ENCODE measurements at places on chromosomes 7 and 10.

DNA sequence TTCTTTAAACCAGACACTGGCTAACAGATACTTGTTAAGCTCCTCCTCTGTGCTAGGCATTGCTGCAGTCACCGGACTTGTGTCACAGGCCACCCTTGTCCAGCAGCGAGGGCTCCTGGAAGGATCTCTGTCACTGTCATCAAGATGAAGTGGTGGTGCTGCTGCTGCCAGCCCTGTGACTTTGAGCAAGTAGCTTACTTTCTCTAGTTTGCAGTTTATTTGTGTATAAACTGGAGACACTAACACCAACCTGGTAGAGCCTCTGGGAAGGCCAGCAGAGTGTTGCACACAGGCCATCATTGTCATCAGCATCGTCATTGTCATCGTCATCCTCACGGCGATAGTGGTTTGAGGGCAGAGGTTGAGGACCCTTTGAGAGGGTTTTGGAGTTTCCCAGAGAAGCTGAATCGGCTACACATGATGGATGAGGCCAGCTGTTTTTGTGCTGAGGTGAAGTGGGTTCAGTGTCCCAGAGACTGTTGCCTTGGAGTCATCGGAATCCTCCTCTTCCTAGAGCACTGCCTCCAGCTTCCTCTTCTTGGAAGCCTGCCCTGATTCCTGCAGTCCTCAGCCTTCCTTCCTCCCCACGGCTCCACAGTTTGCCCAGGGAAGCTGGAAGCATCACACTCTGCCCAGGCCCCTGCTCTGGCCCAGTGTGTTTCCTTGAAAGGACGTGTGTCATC is 128.4 kb downstream of the GRK5 start:
- DNase-seq, result no peak

- DNase-seq, result no peak
Observed at GRCh38 chr10:99874341-99875085, 92.1 kb downstream of the ABCC2 start.

GRCh38 chr7:127154101-127154500 is 98.6 kb downstream of the GRM8 start:
- DNase-seq, result no peak

- no peak for DNase-seq
Observed at GRCh38 chr7:29043576-29043975, 85.4 kb upstream of the TRIL start.

DNA sequence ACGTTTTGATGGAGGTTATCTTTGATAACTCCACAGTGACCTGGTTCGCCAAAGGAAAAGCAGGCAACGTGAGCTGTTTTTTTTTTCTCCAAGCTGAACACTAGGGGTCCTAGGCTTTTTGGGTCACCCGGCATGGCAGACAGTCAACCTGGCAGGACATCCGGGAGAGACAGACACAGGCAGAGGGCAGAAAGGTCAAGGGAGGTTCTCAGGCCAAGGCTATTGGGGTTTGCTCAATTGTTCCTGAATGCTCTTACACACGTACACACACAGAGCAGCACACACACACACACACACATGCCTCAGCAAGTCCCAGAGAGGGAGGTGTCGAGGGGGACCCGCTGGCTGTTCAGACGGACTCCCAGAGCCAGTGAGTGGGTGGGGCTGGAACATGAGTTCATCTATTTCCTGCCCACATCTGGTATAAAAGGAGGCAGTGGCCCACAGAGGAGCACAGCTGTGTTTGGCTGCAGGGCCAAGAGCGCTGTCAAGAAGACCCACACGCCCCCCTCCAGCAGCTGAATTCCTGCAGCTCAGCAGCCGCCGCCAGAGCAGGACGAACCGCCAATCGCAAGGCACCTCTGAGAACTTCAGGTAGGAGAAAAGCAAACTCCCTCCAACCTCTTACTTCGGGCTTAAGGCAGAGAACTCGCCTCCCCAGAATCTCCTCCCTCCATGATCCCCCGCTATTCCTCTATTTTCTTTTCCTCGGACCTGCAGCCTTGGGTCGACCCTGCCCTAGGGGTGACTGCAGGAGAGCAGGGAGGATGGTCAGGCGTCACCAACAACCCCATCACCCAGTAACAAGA is at the start of gene SERPINE1:
Gene SERPINE1, plus strand, starts transcription at position 454 of the 809 bp plus-strand sequence. CDS start 1,290 bp downstream, outside the sequence.
- peak; percentile 39 for DNase-seq

GRCh38 chr10:32962521-32962920 is 4.5 kb upstream of the ITGB1 start:
- no peak for DNase-seq

DNA sequence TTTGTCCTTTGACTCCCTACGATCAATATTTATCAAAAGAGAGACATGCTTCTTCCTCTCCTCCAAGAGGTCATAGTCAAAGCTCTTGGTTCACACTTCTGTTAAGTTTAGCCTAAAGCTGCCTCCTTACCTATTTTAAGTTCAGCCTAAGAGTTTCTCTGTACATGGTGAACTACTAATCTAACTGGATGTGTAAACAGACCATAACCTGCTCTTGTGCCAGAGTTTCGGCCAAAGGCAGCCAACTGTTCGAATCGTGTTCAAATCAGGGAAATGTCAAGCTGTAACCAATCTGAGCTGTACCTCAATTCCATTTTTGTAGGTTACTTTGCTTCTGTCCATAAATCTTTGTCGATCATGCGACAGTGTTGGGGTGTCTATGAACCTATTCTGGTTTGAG is 414.8 kb downstream of the PHTF2 start:
- no peak for DNase-seq

DNA sequence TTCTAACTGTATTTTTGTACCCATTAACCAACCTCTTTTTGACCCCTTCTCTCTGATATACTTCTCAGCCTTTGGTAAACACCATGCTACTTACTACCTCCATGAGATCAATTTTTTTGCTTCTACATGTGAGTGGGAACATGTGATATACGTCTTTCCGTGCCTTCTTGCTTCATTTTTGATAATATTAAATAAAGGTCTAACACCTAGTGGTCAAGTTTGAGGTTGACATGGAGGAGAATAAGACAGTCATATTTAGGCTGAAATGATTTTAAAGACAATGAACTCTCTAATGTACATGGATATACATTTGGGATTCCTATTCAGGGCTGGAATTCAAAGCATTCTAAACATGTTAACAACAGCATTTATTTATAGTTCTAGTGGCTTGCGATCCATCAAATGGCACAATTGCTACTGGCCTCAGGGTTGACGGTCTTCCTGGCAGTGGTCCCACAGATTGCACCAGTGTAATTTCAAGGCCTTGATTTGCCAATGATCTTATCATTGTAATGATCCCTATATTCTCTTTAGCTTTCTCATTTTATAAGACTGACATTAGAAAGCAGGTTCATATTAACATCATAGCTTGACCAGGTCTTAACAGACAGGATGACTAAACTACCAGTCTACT is 315.9 kb upstream of the ETV1 start:
- DNase-seq, result no peak

- no peak for DNase-seq
Observed at GRCh38 chr10:14397066-14397465, 66.3 kb upstream of the FRMD4A start.

DNA sequence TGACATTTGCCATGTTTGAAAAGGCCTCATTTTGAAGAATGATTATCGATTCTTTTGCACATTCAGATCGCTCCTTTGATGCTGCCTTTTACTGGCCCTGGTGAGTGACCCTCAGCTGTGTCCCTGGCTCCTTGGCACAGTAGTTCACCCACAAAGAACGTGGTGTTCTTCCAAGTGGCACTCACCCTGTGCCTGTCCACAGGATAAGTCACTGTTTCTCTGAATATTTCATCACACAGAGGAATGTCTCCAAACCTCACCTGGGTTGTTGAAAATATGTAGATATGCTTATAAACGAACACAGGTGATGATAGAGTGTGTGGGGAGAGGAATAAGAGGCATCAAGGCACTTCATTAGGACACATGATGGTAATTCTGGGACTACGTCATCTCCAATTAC is 810.7 kb downstream of the CCSER2 start:
- DNase-seq, result no peak

DNA sequence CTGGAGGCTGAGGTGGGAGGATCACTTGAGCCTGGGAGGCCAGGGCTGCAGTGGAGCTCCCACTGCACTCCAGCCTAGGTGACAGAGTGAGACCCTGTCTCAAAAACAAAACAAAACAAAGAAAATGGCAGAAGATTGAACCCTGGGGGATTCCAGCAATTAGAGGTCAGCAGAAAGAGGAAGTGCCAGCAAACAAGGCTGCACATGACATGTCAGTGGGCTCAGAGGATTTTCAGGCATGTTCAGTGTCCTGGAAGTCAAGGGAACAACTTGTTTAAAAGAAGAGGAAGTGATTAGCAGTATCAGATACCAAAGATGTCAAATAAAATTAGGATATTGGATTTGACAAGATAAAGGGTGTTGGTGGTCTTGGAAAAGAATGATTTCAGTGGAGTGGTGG is 32.3 kb downstream of the RAB18 start:
- no peak for DNase-seq

GRCh38 chr7:75981203-75981452 is 13.3 kb downstream of the TMEM120A start:
- DNase-seq, result no peak

DNA sequence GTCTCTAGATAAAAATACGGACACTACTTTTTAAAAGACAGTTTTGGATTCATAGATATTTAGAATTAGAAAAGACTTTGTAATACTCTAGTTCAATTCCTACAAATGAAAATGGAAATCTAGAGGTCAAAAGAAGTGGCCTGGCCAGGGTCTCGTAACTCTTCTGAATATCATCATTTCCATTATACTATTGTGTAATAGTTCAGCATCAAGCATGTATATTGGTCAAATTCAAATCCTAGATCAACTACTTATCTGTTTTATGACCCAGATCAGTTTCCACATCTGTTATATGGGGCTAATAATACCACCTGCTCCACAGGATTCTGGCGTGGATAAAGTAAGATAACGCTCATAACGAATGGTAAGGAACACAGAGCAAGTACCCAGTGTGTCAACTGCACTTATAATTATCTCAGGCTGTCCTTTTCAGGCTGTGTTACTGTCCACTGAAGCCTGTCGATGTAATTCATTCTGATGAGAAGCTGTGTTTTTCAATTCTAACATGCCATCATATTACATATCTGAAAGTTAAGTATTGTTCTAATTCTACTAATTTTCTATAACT is 54.3 kb downstream of the ARHGAP21 start:
- no peak for DNase-seq

- DNase-seq, result no peak
Observed at GRCh38 chr7:16929146-16929762, 47.5 kb upstream of the AGR3 start.

DNA sequence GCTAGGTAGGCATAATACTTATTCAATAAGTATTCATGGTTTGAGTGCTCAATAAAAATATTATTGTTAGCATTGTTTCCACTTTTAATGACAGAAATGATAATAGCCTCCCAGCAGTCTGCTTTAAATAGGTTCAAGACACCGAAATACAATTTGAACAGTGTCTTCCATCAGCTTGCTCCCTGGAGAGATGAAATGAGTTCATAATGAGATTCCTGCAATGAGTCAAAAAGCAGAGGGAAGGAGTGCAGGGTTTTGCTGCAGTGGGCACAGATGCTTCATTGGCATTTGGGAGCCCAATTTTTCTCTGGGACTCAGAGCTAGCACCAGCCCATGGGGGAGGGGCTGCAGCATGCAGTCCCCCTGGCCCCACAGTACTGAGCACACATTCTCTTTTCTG is 32.6 kb upstream of the CHCHD3 start:
- DNase-seq, result no peak

- DNase-seq, result no peak
Observed at GRCh38 chr7:25557930-25558329, 329.6 kb upstream of the NPVF start.

GRCh38 chr10:115936926-115937767 is 335.9 kb downstream of the GFRA1 start:
- DNase-seq, result no peak

DNA sequence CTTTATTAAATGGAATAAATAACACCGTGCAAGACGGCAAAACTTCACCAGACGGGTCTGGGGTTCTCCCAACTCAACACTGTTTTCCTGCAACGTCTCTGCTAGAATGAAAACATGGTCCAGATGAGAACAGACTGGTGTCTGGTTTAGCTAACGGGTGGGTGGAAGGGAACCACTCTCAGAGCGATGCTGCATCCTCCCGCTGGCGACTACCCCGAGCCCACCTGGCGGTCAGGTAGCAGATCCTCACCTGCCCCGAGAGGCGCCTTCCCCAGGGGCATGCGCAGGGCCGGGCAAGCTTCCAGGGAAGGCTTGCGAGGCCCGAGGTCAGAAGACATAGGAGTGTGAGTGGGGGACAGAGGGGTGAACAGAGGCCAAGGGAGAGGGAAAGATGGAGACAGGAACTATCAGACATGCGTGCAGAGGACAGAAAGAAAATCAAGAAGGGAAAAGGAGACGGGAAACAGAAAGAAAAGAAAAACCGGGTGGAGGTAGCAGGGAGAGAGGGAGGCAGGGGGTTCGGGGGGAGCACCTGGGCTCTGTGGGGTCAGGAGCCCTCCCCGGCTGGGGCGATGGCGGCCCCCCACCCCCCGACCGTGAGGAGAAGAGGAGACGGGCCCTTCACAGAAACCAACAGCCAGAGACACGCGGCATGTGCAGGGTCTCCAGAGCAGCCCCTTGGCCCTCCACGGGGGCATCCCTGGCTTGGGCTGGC is 222.0 kb downstream of the MAD1L1 start:
- DNase-seq, result no peak

DNA sequence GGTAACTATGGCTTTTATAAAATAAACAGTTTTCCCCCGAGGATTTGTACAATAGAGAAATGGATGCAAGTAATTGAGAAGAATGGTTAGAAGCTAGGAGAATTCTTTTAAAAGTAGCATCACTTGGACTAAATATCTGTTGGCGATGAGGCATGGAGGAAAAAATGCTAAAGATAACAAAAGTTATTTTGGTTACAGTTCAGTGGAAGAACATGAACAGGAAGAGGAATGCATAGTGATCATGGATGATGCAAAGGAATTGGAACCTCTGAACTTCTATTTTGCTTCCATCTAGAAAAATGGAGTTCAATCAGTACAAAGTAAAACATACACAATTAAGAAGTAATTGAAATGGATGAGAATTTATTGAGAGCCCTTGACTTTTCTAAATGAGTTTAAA is 32.9 kb downstream of the ENTPD1 start:
- DNase-seq, result no peak

DNA sequence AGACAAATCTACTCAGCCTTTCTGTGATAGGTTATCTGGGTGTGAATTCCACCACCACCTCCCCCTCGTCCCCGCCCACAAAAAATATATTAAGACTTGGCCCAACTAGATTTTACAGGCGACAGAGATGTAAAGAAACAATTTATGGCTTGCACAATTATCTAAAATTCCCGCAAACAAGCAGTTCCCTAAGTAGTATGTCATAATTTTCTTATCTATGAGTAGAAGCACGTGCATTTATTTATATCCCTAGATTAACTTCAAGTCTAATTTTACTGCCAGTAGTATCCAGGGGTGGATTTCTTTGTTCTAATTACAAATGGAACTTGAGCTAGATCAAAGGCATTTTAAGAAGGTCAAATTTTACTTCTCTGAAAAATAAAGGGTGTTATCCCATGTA is 1.7 kb downstream of the TSPAN12 start:
- DNase-seq, result no peak

- DNase-seq, result no peak
Observed at GRCh38 chr7:116045532-116045931, 15.0 kb upstream of the TFEC start.

- no peak for DNase-seq
Observed at GRCh38 chr7:96300986-96301385, 20.9 kb downstream of the SLC25A13 start.

GRCh38 chr10:44935201-44935965 is 24.2 kb upstream of the RASSF4 start:
- no peak for DNase-seq
